ENCODE measurements at places on chromosomes 7 and 10.

GRCh38 chr7:148286150-148286549 lies 304.4 kb upstream of the C7orf33 start:
- no peaks in the 10 kb centered on the region for H3K36me3 ChIP-seq
- no peak for DNase-seq
- H3K4me1 ChIP-seq, result no peaks in the 10 kb centered on the region
- no peaks in the 10 kb centered on the region for H3K27me3 ChIP-seq
- H3K27ac ChIP-seq, result no peak overlapping the region
- no peak overlapping the region for H3K4me3 ChIP-seq

DNA sequence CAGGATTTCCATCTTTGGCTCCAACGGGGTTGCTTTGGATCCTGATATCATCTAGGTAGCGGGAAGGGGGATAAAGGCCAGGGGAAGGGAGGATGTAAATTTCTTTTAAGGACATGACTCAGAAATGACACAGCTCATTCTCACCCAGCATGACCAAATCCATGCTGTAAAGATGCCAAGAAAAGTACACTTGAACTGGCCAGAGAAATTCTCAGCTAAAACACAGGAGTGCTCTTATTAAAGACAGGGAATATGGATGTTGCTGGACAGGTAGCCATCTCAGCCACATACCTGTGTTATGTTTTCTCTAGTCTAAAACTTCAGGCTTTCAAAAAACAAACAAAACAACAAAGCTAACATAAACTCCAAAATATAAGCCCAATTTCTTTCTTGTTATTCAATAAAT lies 68.3 kb downstream of the NAMPT start:
- no peaks in the 10 kb centered on the region for H3K4me1 ChIP-seq
- no peaks in the 10 kb centered on the region for H3K36me3 ChIP-seq
- no peak overlapping the region for H3K27ac ChIP-seq
- H3K4me3 ChIP-seq, result no peak overlapping the region

- H3K27me3 ChIP-seq, result no peaks in the 10 kb centered on the region
- peaks cover 5% of the 10 kb centered on the region for H3K4me1 ChIP-seq
- no peak overlapping the region for H3K4me3 ChIP-seq
- DNase-seq, result no peak
- no peak overlapping the region for H3K27ac ChIP-seq
- peaks cover 44% of the 10 kb centered on the region for H3K36me3 ChIP-seq
Observed at GRCh38 chr7:105046414-105046813, 32.4 kb downstream of the KMT2E start.

DNA sequence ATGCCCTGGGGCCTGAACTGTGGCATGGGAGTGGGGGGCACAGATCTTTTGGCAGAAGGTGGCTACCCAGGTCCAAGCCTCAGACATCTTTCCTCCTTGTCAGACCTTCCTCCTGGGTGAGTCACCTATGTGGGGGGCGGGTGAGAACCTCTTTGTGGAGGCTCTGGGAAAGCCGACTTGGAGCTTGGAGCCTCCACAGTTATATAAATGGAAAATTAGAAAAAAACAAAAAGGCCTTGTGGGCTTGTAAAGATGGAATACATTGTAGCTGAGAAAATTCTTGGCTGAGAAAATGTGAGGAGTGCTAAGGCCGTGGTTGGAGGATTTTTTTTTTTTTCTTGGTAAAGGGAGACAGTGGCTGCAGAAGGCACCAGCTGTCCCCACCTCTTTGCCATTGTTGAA lies 292.5 kb downstream of the CCDC3 start:
- no peak overlapping the region for H3K4me3 ChIP-seq
- no peaks in the 10 kb centered on the region for H3K27me3 ChIP-seq
- no peaks in the 10 kb centered on the region for H3K36me3 ChIP-seq
- DNase-seq, result no peak
- no peaks in the 10 kb centered on the region for H3K4me1 ChIP-seq

DNA sequence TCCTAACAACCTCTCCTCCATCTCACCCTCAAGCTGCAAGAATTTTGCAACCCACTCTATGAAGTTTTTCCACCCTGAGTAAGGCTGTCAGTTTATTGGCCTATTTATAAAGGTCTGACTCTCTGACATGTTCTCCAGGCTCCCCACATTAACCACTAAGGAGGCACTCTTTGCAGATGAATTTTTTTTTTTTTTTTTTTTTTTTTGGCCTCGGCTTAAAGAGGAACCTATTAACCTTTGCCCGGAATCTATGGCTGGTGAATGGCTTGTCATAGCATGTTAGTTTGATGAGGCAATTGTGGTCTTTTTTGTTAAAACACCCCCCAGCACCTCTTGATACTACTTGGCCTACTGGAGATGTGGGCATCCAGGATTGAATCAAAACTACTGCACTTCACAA lies 57.1 kb downstream of the TBXAS1 start:
- no peaks in the 10 kb centered on the region for H3K36me3 ChIP-seq
- no peak overlapping the region for H3K27ac ChIP-seq
- no peaks in the 10 kb centered on the region for H3K4me1 ChIP-seq
- DNase-seq, result no peak
- H3K27me3 ChIP-seq, result no peaks in the 10 kb centered on the region

DNA sequence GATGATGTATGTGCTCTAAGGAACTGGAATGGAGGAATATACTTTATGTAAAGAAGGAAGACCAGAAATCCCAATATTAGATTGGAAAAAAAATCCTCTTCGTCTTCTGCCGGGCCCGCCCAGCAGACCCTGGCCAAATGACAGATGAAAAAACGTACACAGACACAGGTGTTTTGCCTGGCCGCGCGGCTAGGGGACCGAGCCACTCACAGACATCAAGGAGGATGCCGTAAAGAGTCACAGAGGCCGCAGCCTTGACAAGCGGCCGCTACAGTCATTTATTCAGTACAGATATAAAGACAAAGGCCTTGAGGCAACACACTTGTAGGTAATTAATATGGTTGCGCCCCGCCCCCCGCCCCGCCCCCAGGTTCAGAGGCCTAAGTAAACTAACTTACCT lies 594.1 kb downstream of the GRM8 start:
- H3K27ac ChIP-seq, result no peak overlapping the region
- H3K4me1 ChIP-seq, result no peaks in the 10 kb centered on the region
- no peaks in the 10 kb centered on the region for H3K36me3 ChIP-seq
- no peak for DNase-seq
- H3K27me3 ChIP-seq, result no peaks in the 10 kb centered on the region

DNA sequence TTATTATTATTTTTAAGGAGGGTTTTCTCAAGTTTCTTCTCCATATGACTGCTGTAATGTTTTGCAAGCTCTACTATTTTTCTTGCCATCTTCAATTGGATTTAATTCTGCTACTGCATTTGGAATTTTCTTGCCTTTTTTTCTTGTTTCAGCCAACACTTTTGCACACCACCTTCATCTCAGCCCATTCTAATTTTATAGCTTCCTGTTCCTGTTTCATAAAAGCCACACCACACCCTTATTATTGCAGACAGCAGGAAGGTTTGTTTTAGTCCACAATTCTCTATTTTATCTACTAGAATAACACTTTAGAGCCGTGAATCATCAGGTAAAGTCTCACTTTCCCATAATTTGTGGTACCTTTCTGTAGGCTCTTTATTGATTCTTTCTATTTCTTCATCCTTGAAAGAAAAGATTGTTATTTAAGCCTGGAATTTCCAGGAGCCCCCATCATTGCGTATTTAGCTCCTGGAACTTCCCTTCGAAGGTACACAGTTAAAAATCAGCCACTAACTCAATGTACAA lies 209.3 kb upstream of the TBX20 start:
- no peak overlapping the region for H3K27ac ChIP-seq
- H3K27me3 ChIP-seq, result peaks cover 4% of the 10 kb centered on the region
- DNase-seq, result no peak
- no peaks in the 10 kb centered on the region for H3K36me3 ChIP-seq
- no peak overlapping the region for H3K4me3 ChIP-seq

DNA sequence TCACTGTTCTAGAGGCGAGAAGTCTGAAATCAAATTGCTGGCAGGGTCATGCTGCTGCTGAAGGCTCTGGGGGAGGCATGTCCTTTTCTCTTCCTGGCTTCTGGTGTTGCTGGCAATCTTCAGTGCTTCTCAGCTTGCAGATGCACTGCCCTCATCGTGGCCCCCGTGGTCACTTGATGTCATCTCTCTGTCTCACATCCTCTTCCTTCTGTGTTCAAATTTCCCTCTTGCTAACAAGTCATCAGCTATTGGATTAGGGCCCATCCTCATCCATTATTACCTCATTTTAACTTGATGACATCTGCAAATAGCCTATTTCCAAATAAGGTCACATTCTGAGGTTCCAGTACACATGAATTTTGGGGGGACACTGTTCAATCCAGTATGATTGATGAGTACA lies 36.6 kb upstream of the SRGN start:
- H3K4me3 ChIP-seq, result no peak overlapping the region
- no peaks in the 10 kb centered on the region for H3K36me3 ChIP-seq
- no peak overlapping the region for H3K27ac ChIP-seq
- no peak for DNase-seq
- H3K27me3 ChIP-seq, result no peaks in the 10 kb centered on the region
- peaks cover under 1% of the 10 kb centered on the region for H3K4me1 ChIP-seq

DNA sequence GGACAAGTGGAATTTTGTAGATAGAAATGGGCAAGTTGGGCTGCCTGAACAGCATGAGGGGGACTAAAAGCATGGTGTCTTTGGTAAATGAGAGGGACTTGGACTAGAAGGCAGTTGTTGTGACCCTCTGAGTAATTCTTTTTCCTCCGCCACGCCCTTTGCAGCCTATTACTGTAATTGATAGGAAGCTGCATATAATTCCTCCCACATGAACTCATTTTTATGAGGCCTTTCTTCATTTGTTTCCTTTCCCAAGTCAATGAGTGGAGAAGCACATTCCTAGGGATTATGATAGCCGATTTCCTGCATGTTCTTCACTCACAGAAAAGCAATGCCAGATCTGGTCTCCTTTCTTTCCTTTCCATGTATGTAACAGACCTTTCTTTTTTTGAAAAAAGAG lies 27.7 kb downstream of the ZSCAN25 start:
- no peak overlapping the region for H3K27ac ChIP-seq
- H3K4me3 ChIP-seq, result no peak overlapping the region
- H3K27me3 ChIP-seq, result no peaks in the 10 kb centered on the region
- no peak for DNase-seq
- no peaks in the 10 kb centered on the region for H3K4me1 ChIP-seq

GRCh38 chr10:59709395-59710125 lies at the start of gene SLC16A9:
SLC16A9 (minus strand) TSS chr10:59709850; CDS start chr10:59684291, 25,559 bp downstream.
- no peaks in the 10 kb centered on the region for H3K27me3 ChIP-seq
- H3K4me1 ChIP-seq, result peaks cover 3% of the 10 kb centered on the region
- no peak for DNase-seq
- peak within 1 kb of the TSS; percentile 33 for H3K4me3 ChIP-seq
- H3K36me3 ChIP-seq, result no peaks in the 10 kb centered on the region

- H3K36me3 ChIP-seq, result no peaks in the 10 kb centered on the region
- DNase-seq, result no peak
- no peaks in the 10 kb centered on the region for H3K27me3 ChIP-seq
- H3K4me1 ChIP-seq, result no peaks in the 10 kb centered on the region
- H3K4me3 ChIP-seq, result no peak overlapping the region
- H3K27ac ChIP-seq, result no peak overlapping the region
Observed at GRCh38 chr7:34337163-34337562, 320.9 kb upstream of the NPSR1 start.

- H3K4me3 ChIP-seq, result no peak overlapping the region
- H3K4me1 ChIP-seq, result no peaks in the 10 kb centered on the region
- no peaks in the 10 kb centered on the region for H3K27me3 ChIP-seq
- no peak overlapping the region for H3K27ac ChIP-seq
Observed at GRCh38 chr7:154519229-154519628, 467.0 kb downstream of the DPP6 start.

GRCh38 chr7:1616741-1617140 lies 46.9 kb upstream of the PSMG3 start:
- no peak overlapping the region for H3K27ac ChIP-seq
- H3K4me1 ChIP-seq, result no peaks in the 10 kb centered on the region
- no peak overlapping the region for H3K4me3 ChIP-seq
- H3K27me3 ChIP-seq, result no peaks in the 10 kb centered on the region
- no peak for DNase-seq

DNA sequence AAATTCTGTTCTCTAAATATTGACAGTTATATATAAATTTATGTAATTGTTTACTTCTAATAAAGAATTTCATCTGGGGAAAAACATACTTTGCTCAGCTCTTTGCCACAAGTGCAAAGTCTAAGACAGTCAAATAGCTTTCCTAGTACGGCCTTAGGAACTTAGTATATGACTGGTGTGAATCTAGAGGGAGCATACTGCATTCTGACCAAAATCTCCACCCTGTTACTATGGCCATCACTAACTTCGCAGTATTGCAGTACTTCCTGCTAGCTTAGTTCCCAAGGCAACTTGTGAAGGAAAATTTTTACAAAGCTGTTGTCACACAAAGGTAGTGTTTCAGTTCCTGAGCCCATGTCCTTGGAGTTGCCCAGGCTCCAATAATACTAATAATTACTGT lies 181.5 kb downstream of the CFTR start:
- no peaks in the 10 kb centered on the region for H3K36me3 ChIP-seq
- H3K4me3 ChIP-seq, result no peak overlapping the region
- no peaks in the 10 kb centered on the region for H3K27me3 ChIP-seq
- DNase-seq, result no peak
- no peak overlapping the region for H3K27ac ChIP-seq

DNA sequence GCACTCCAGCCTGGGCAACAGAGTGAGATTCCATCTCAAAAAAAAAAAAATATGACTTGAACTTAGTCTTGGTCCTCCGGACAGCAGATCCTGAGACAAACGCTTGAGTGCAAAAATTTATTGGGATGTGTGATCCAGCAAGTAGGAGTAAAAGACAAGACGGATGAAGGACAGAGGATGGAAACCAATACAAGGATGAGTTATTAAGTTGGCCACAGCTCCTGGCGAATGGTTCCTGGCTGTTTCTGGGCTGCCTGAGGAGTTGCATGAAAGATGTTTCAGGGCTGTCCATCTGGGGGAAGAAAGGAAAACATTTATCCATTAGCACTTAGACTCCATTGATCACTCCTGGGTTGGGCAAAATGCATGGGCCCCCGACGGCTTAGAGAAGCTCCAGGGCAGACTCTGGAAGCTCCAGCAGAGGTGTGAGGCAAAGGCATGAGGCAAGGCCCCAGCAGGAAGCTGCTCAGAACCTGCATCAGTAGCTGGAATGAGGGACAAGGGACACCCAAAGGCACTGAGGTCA lies 98.3 kb upstream of the ZNF438 start:
- H3K27ac ChIP-seq, result no peak overlapping the region
- no peak for DNase-seq
- peaks cover 13% of the 10 kb centered on the region for H3K4me1 ChIP-seq
- no peaks in the 10 kb centered on the region for H3K27me3 ChIP-seq
- no peaks in the 10 kb centered on the region for H3K36me3 ChIP-seq
- H3K4me3 ChIP-seq, result no peak overlapping the region

DNA sequence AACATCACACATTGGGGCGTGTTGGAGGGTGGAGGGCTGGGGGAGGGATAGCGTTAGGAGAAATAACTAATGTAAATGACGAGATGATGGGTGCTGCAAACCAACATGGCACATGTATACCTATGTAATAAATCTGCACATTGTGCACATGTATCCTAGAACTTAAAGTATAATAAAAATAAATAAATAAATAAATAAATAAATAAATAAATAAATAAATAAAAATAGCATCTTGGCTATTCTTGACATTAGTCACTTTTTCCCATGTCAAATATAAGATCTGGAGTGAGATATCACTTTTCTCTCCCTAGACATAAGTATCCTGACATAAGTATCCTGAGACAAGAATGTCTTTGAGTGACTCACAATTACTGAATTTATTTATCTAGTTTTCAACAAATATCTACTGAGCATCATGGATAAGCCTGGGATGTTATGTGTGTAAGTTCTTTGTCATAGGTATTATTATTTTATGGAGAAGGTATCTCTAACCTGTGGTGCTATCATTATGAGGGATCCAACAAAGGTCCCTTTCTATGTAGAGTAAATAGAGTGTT lies 691.3 kb downstream of the SORCS1 start:
- no peak overlapping the region for H3K27ac ChIP-seq
- H3K4me1 ChIP-seq, result no peaks in the 10 kb centered on the region
- no peaks in the 10 kb centered on the region for H3K36me3 ChIP-seq
- no peak for DNase-seq
- H3K27me3 ChIP-seq, result no peaks in the 10 kb centered on the region

Data from effector memory CD4-positive, alpha-beta T cell (primary cell).